ENCODE measurements at places on chromosomes 13 and 19.
A peak's percentile ranks its signal among the peaks of the same experiment; 100 is the strongest.

GRCh38 chr13:108915095-108915633 lies 285.8 kb downstream of the MYO16 start:
- DNase-seq: no peak

DNA sequence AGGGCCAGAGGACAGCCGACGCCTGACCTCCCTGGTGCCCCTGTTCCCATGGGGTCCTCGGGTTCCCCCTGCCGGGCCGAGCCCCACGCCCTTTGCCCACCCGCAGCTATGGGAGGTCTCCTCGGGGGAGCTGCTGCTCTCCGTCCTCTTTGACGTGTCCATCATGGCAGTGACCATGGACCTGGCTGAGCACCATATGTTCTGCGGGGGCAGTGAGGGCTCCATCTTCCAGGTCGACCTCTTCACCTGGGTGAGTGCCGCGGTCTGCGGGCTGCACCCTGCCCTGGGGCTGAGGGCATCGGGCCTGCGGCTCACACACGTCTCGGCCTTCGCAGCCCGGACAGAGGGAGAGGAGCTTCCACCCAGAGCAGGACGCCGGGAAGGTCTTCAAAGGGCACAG lies 6.6 kb downstream of the WDR18 start:
- DNase-seq: no peak

- no peak for DNase-seq
Observed at GRCh38 chr13:25743421-25743820, 308.4 kb downstream of the SHISA2 start.

GRCh38 chr19:51627491-51628138 lies 2.6 kb downstream of the SIGLEC5 start:
- DNase-seq: no peak

DNA sequence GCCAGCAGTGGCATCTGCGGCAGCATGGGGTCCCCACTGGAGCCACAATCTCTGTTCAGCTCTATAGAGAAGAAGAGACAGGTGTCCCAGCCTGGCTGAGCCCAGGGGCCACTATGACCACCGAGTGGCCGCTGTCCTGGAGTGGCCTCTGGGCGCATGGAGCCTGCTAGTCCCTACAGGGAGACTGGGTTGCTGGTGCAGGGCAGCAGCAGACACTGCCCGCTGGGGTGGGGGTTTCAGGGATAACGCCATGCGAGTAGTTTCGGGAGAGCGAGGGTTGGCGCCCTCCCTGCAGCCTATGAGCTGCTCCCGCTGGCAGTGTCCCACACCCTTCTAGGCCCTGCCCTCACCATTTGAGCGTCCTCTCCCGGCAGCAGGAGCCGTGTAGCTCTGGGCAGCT lies 10.9 kb upstream of the TEKTIP1 start:
- no peak for DNase-seq

DNA sequence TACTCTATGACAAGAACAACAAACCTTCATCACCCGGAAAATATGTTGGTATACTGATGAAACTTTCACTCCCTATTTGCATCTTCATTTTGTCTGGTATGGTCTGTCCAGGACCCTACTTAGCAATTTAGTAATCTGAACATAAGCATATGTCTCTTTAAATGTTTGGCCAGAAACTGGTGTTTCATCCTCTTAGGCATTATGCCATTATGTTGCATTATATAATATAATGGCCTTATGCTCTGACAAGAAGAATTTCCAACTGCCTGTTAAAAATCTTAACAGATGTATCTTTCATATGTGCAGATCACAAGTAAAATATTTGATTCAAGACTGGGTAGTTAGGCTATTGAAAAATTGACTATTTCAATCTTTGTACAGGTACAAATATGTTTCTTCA lies 610.6 kb upstream of the PRR20A start:
- no peak for DNase-seq

DNA sequence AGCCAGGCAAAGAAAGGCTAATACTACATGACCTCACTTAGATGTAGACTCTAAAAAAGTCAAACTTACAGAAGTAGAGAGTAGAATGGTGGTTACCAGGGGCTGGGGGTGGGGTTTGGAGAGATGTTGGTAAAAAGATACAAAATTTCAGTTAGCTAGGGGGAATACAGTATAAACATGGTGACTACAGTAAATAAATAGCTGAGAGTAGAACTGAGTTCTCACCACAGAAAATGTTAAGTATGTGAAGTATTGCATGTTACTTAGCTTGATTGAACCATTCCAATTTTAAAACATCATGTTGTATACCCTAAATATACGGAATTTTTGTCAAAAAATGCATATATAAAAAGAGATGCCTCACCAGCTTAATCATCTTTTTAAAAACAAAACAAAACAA lies 67.5 kb upstream of the DOCK9 start:
- DNase-seq: no peak

- no peak for DNase-seq
Observed at GRCh38 chr13:20997301-20998161, 63.9 kb downstream of the LATS2 start.

DNA sequence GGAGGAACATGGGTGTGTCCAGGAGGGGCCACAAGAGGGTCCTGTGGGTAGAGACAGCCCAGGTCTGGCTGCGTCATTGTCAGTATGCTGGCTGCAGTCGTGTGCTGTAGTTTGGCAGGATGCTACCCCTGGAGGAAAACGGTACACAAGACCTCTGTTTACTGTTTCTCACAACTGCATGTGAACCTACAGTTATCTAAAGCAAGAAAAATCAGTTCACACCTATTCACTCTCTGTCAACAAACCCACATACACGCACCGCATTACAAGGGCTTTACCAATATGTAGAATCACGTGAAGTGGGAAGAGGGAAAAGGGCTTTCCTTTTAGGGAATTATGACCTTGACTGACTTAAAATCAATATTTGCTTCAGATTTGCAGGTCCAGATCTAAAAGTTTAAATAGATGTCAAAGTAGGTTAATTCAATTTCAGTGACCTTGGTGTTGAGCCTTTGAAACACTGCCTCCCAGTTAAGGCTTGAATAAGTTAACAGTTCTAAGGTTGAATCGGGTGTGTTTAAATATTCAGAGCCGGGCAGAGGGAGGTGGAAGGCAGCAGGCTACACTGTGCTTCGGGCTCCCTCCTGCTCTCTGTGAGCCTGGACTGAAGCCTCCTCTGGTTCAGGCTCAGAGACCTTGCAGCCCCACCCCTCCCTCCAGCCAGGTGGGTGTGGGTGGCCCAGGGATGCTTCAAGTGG lies 17.2 kb upstream of the MCF2L start:
- DNase-seq: no peak

- peak; percentile 34 for DNase-seq
Observed at GRCh38 chr19:42251572-42252358, 3.2 kb downstream of the ERF start.

- peak; percentile 72 for DNase-seq
Observed at GRCh38 chr19:5621311-5621944, 1.1 kb downstream of the SAFB2 start.

- no peak for DNase-seq
Observed at GRCh38 chr13:74904556-74904955, 577.4 kb downstream of the TBC1D4 start.

DNA sequence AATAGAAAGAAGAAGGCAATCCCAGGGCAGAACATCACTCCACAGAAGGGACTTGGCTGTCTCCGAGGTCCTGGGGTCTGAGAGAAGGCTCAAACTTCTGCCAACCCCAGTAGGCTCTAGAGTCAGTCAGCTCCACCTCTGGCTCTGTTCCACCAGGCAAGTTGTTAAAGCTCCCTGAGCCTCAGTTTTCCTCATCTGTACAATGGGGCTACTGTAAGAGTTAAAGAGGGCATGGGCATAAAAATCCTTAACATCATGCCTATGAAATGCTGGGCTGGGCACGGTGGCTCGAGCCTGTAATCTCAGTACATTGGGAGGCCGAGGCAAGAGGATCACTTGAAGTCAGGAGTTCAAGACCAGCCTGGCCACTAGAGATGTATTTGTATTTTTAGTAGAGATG lies 5.1 kb downstream of the UNC13A start:
- DNase-seq: no peak

DNA sequence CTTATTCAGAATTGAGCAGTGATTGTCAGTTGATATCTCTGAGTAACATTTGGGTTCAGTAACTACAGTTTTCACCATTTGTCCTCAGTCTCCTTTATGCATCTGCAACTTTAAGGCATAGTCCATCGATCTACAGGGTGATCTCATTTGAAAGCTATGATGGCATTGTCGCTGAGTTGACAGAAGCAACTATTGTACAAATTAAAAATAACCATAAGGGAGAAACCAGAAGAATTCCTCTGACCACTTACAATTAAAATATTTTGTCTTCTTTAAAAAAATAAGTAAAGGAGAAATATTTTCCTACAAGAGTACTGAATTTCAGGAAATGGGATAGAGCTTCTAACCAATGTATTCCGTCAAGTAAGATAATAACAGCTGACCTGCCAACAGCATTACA lies 30.6 kb downstream of the RAP2A start:
- no peak for DNase-seq

DNA sequence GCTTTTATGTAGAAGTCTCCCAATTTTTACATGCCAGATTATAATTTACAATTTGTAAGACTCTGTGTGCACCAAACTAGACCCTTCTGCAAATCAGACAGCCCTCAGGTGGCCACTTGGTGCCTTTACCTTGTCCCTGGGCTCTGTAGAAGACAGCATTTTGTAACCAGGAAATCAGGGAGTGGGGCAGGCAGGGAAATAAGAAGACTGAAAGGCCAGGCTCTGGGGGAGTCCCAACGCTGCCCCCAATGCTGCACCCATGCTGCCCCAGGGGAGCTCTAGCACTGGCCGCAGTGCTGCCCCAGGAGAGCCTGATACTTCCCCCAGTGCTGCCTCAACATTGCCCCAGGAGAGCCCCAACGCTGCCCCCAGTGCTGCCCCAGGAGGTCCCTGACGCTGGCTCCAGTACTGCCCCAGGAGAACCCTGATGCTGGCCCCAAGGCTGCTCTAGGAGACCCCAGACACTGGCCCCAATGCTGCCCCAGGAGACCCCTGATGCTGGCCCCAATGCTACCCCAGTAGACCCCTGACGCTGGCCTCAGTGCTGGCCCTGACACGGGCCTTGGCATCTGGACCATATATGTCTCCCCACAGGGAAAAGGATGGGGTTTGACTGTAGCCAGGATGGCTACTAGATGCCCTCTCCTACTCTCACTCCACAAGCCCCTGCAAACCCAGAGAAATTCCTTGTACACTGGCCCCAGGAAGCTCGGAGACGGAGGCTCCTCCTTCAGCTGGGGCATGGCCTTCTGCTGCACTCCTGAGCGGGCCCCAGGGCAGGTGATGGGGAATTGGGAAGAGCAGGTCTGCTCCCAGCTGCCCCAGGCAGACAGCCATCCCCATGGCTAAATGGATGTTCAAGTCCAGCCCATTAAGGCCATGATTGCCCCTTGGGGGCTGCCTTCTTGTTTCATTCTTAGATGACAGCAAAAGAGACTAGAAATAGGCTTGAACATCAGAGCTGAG lies 23.6 kb downstream of the VSTM2B start:
- DNase-seq: no peak

GRCh38 chr19:3154957-3155736 lies 19.3 kb downstream of the GNA15 start:
- DNase-seq: peak; percentile 72

DNA sequence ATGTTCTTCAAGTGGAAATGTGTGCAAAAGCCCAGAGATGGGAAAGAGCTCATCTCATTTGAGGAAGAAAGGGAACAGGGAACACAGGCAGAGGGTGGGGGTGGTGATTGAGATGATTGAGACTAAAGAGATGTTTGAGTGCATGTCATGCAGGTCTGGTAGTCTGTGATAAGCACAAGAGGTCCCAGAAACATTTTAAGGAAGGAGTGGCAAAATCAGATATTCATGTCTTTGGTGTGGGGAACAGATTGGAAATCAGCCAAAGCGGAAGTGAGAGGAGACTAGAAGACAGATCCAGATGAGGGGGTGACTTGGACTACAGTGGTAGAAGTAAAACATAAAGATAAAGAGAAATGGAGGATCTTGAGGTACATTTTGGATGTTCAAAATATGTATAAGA lies 39.4 kb upstream of the DACH1 start:
- no peak for DNase-seq

DNA sequence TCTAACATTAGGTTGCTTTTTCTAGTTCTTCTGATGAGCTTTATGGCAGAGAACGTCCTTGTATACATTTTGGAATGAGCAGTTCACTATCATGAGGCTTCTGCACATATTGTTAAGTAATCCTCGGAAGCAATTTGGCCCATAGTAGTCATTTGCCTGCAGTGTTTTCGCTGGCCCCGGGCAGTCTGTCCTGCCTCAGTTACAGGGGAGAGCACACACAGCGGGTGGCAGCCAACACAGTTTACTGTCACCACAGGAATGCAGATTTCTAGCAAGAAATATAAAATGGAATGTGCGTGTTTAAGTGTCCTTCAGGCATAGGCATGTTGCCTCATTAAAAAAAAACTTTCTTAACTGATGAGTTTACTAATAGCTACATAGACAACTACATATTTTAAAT lies 71.5 kb upstream of the GJB6 start:
- no peak for DNase-seq

DNA sequence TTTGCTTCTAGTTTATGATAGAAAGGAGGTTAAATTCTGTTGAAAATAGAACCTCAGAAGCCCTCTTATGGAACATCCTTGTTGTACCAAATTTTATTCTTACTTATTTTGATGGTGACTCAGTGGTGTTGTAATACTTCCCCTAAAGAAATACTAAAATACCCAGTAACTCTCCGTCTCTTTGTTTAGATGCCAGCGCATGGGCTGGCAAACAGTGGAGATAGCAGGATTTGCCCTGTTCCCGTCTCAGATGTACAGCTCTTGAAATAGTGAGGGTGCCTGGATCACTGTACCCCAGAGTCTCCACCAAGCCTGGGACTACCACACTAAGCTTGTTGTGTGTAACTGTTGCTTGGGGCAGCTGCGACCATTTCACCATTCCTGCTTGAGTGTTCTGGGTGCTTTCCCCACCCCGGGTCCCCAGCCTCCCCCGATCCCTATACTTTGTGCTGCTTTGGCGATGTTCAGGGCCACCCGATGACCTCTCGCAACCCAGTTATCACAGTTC lies 67.0 kb upstream of the TEX29 start:
- no peak for DNase-seq

GRCh38 chr13:42524487-42525034 lies 49.4 kb upstream of the TNFSF11 start:
- DNase-seq: no peak

DNA sequence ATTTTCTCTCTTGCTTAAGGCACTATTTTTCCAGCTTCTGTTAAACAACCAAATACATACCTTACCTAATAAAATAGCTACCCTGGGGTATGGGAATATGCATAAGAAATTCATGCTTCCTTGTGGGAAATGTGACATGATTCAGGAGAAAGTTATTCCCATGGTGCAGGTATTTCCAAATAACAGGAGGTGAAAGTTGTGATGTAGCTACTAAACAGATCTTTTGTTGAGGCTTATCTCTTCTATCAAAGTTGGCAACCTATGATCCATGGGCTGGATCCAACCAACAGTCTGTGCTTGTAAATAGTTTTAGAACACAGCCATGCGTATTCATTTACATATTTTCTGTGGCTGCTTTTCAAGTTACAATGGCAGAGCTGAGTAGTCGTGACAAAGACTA lies 177.8 kb upstream of the NBEA start:
- no peak for DNase-seq

- DNase-seq: no peak
Observed at GRCh38 chr19:13011653-13012389, 16.5 kb downstream of the NFIX start.

GRCh38 chr19:6590827-6591319 lies at the start of gene CD70:
Gene CD70 (minus strand): TSS chr19:6591150. CDS start chr19:6591002, 148 bp downstream.
- no peak for DNase-seq

GRCh38 chr19:44626048-44626624 lies 12.8 kb downstream of the IGSF23 start:
- DNase-seq: no peak

- DNase-seq: no peak
Observed at GRCh38 chr19:15291548-15292021, 40.8 kb downstream of the BRD4 start.

- no peak for DNase-seq
Observed at GRCh38 chr13:43942286-43942685, 62.6 kb downstream of the LACC1 start.
